Daoy (cell line): ENCODE measurements at places on chromosomes 13 and 19. TPM values are rescaled to one million over a fixed set of nuclear protein-coding genes. Genes with fewer than 3 reads are reported as not detected.

GRCh38 chr13:29125191-29125933, 305.2 kb downstream of the MTUS2 start:
- DNase-seq: no peak

DNA sequence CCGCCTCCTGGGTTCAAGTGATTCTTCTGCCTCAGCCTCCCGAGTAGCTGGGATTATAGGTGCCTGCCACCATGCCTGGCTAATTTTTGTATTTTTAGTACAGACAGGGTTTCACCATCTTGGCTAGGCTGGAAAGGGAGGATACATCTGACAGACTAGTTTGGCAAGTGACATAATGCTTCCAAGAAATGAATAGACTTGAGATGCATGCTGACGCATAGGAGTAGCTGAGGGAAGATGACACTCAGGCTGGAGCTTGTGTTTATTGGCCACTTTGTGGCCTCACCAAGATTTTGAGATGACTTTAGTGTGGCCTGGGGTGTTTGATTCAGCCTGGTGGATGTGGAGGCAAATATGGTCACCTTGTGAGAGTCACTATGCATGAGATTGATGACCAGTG, 4.0 kb downstream of the ZNF586 start:
- DNase-seq: no peak

- DNase-seq: peak; percentile 83
Measured at GRCh38 chr19:41000310-41000737, 9.2 kb downstream of the CYP2B6 start.

GRCh38 chr13:20968745-20969144, 66.2 kb upstream of the XPO4 start:
- DNase-seq: no peak

- DNase-seq: peak; percentile 58
Measured at GRCh38 chr13:50529154-50529882, 314.2 kb downstream of the DLEU7 start.

DNA sequence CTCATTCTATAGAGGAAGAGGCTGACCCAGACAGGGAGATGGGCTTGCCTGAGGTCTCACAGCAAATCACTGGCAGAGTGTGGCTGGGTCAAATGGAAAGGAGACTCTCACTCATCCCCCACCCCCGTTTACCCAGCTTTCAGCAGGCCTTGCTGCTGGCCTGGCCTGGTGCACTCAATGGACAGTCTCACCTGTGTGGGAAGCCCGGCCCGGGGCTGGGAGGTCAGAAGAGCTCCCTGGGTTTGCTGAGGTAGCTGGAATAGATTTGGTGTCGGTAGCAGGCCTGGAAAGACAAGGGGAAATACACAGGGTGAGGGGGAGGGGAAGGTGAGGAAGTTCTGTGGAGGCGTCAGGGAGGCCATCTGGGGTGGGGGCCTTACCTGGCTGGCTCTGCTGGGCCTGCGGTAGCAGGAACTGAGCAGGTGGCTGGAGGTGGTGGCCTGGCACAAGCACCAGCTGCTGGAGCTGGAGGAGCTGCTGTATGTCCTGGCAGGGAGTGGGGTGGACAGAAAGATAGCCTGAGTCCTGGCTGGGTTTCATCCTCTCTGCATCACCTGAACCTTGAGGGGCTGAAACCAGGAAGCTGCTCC, 23.5 kb downstream of the ZNF574 start:
- no peak for DNase-seq

DNA sequence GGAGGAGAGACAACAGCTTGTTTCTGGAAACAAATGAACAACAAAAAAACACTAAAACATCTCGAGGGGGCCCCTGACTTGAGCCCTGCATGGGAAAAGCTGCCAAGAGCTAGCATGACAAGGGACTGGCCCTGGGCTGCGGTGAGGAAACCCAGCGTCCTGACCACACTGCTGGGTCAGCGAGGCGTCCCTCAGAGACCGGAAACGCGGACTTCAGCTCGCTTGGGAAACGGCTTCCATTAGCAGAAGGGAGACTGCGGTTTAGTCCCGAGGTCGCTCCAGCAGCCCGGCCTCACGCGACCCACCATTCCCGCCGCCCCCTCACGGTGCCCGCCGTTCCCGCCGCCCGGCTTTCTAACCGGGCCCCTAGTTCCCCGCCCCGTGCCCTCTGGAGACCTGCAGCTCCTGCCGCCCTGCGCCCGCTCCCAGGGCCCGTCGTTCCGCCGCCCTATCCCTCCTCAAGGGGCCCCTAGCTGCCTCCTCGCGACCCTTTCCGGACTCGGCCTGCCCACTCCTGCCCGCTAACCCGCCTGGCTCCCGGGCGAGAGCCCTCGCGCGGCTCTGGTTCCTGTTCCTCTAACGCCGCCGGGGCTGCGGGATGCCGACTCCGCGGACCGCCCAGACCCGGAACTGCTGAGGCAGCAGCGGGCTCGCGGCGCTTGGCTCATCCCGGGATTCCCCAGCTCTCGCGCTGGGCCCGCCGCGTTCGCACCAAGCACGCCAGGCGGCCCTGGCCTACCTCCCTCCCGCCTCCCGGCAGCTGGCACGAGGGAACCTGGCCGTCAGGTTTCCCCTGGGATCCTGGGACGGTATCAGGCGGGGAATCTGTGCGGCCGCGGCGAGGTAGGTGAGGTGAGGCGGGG, at the start of gene CCDC122:
Gene CCDC122 (minus strand): TSS at position 849 of the 863 bp plus-strand sequence. CDS start 10,364 bp downstream, outside the sequence.
- DNase-seq: peak; percentile 85

DNA sequence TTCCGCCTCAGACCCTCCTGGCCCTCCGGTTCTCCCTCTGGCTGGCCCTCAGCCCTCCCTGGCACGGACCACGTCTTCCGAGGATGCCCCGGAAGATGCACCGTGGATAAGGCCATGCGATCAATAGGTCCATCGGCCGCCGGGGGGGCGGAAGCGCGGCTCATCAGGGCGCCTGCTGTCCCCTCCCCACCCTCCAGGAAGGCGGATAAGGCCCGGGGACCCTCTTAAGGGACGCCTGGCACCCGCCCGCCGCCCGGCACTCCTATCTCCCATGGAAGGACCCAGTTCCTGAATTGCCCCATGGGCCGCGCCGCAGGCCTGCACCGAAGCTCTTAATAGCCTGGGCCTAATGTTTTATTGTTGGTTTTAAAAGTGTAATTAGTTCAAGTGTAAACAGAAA, 46.2 kb upstream of the TCF3 start:
- DNase-seq: no peak

- no peak for DNase-seq
Measured at GRCh38 chr13:76336889-76337844, 549.0 kb downstream of the KCTD12 start.

- DNase-seq: no peak
Measured at GRCh38 chr19:1015061-1015781, 5.7 kb downstream of the TMEM259 start.

GRCh38 chr13:73096173-73096572, 37.4 kb downstream of the KLF5 start:
- DNase-seq: peak; percentile 40

GRCh38 chr19:19531951-19532805, 3.5 kb downstream of the YJEFN3 start:
- peak; percentile 79 for DNase-seq

DNA sequence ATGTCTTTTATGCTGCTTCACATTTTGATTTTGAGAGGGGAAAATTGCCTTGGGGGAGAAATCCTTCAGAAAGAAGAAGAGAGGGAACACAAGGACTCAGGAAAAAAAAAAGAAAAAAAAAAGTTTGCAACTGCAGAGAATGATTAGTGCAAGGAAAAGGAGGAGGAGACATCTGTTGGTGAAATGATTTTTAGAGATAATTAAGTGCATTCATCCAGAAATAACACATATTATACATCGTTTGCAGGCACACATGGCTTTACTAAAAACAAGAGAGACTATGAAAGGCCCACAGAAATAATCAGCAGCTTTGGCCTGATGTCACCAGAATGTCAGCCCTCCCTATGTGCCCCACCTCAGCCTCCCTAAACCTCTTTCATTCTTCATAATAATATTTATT, 1058.2 kb downstream of the PCDH9 start:
- DNase-seq: no peak

Gene SH2D3A
- total RNA-seq: 1.3 and 1.8 TPM in 2 replicates

Gene TINCR
- total RNA-seq: 0.12 and 0.40 TPM in 2 replicates

Gene VSTM1
- not detected in 2 replicates for total RNA-seq

Gene ZNF444
- 24.3 and 36.4 TPM in 2 replicates for total RNA-seq

Gene ZSCAN4
- not detected in 2 replicates for total RNA-seq

Gene CCDC169
- total RNA-seq: 1.3 and 5.6 TPM in 2 replicates
